ENCODE measurements at places on chromosomes 5 and 9.

DNA sequence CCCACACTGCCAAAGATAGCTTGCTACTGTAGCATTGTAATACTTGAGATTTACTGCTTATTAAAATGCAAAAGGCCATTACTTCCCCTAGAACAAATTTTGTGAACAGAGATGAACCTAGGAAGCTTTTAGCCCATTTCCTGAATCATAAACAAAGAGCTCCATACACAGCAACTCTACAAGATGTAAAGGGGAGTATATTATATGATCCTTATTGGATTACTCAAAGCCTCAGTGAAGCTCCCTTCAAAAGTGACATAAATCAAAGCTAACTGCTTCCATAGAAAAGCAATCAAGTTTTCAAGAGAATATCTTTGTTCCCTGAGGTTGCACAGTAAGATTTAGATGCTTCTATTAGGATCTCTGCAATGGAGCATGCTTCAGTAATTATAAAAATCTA is 629.8 kb downstream of the EFNA5 start:
- DNase-seq = no peak

- DNase-seq = no peak
These were observed 57.0 kb downstream of the ECPAS start for GRCh38 chr9:111427186-111427585.

- DNase-seq = no peak
These were observed 26.0 kb upstream of the SYK start for GRCh38 chr9:90775657-90776056.

GRCh38 chr5:90894866-90895420 is 336.3 kb downstream of the ADGRV1 start:
- no peak for DNase-seq

DNA sequence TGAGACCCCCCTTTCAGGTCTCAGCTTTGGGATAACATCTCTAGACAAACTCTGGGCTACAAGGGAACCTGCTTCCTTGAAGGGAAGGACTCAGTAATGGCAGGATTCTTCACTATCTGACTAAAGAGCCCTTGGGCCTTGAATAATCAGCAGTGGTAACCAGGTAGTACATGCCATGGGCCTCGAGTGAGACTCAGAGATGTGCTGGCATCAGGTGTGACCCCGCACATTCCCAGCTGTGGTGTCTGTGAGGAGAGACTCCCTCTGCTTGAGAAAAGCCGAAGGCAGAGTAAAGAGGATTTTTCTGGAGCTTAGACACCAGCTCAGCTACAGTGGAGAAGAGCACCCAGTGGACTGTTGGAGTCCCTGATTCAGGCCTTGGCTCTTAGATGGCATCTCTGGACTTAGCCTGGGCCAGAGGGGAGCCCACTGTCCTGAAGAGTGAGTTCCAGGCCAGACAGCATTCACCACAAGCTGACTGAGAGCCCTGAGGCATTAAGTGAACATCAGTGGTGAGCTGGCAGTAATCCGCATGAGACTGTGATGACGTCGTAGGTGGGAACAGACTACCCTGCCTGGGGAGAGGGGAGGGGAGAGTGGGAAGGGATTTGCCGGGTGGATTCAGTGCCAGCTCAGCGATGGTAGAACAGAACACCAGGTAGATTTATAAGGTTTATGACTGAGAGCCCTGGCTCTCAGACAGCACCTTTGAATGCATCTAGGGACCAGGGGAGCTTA is 5.3 kb upstream of the ZNF782 start:
- DNase-seq = no peak

GRCh38 chr9:105855987-105856386 is 161.6 kb downstream of the TMEM38B start:
- DNase-seq = no peak

- DNase-seq = no peak
These were observed 164.9 kb downstream of the SLC24A2 start for GRCh38 chr9:19623941-19624340.

DNA sequence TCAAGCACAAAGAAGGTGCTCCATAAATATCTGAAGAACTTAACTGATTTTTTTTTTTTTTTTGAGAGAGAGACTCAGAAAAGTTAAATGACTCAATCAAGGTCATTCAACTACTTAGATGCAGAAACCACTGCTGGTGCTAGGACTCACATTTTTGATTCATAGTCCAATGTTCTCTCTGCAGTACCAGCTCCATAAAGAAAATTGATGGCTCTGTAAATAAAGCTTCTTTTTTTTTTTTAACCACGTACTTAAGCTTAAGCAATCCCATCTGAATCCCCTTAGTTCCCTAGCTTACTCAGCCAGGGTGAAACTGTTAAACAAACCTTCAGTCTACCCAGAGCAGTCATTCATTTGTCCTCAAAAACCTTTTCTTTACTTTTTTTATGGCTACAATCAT is 657.0 kb upstream of the WWC1 start:
- no peak for DNase-seq

DNA sequence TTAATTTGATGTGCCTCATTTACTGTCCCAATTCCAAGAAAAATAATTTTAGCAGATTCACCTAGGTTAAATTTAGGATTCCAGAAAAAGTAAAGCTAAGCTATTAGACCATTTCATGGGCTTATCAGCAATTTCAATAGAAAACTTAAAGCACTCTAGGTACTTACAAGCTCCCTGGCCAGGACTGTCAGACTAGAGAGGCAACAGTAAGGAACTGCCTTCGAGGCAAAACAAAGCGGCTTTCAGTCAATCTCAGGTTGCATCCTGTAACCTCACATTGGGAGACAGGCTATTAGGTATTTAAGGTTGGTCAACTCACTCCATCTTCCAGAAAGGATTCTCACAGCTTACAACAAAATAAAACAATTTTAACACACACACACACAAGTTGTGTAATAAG is 48.7 kb upstream of the FSD1L start:
- no peak for DNase-seq

DNA sequence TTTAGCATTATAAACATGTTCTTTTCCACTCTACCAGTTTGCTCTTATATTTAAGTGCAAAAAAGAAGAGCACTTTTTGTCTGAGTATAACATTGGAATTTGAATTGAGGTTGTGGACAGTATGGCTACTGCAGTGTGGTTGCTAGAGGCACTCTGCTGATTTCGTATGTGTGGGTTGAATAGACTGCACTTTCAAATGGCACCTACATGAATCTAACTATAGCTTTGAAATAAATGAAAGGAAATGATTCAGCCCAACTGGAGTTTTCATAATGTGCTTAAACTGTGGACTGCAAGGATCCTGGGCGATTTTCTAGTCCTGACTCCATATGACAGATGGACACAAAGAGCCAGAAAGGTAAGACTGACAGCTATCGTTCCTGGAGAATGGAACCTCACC is 657.6 kb upstream of the RIOK2 start:
- DNase-seq = no peak

- no peak for DNase-seq
These were observed 122.8 kb downstream of the TMEM161B start for GRCh38 chr5:88145611-88146467.

- no peak for DNase-seq
These were observed 131.6 kb downstream of the TMEM232 start for GRCh38 chr5:110594866-110595265.

GRCh38 chr5:166719991-166720390 is 1571.5 kb upstream of the WWC1 start:
- no peak for DNase-seq

- DNase-seq = no peak
These were observed 34.9 kb downstream of the SLC28A3 start for GRCh38 chr9:84305497-84306131.

Data from esophagus squamous epithelium (tissue), 5 donors.